ENCODE measurements at places on chromosomes 7 and 10.

GRCh38 chr10:110420401-110421193 lies 77.1 kb upstream of the DUSP5 start:
- no peak for DNase-seq

- DNase-seq: no peak
Observed at GRCh38 chr10:96395931-96396877, 37.4 kb upstream of the OPALIN start.

- DNase-seq: no peak
Observed at GRCh38 chr10:30155401-30155800, 96.0 kb upstream of the JCAD start.

GRCh38 chr7:2796358-2797352 lies 47.5 kb downstream of the GNA12 start:
- DNase-seq: no peak

DNA sequence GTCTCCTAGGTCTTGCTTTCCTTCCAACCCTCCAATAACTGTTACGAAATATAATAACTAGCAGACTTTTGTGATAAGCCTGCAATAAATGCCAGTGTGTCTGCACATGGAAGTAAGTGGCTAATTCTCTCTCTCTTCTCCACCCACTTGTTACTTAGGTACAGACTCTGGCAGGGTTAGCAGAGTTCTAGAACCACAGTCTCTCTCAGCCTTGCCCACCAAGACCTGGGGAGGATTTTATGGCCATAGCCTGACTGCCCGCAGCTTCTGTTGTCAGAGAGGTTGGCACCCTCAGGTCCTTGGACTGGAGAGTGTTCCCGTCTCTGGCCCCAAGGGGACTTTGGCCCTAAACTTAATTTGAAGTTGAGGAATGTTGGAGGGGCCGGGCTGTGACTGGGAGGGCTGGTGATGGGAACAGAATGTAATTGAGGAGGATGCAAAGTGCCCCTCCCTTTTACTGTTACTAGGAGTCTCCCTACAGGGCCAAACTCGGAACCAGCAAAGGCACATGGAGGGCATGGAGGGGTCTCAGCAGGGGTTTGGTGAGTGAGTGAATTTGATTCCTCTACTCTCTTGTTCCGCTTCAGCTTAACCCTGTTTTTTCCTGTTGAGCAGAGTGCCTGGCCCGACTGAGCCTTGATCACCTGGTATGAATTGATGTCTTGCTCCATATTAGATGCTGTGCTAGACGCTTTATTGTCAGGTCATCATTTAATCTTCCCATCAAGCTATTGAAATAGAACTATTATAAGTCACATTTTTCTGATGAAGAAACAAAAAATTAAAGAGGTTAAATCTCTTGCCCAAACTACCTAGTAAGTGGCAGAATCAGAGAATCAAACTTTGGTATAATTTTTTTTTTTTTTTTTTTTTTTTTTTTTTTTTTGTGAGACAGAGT lies 37.0 kb upstream of the LCOR start:
- DNase-seq: no peak

GRCh38 chr7:44673771-44674170 lies 67.3 kb downstream of the OGDH start:
- no peak for DNase-seq

- DNase-seq: no peak
Observed at GRCh38 chr10:118501637-118502440, 93.6 kb downstream of the PRLHR start.
